COLO829 (cell line): ENCODE measurements at places on chromosomes 4 and X.
A peak's percentile ranks its signal among the peaks of the same experiment; 100 is the strongest.

DNA sequence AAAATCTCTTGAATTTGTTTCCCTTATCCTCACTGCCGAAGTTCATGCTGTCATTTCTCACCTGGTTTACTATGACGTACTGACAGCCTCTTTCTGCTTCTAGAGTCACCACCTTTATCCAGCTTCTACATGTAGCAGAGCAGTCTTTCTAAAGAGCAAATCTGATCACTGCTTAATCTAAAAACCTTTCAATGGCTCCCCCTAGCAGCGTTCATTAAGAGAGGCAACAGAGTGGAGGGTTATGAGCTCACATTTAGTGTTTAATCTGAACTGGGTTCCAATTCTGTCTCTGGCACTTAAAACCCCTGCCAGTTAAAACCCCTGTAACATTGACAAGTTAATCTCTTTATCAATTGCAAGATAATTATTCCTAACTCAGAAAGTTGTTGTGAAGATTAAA is 4.4 kb downstream of the RBPJ start:
- DNase-seq = no peak

DNA sequence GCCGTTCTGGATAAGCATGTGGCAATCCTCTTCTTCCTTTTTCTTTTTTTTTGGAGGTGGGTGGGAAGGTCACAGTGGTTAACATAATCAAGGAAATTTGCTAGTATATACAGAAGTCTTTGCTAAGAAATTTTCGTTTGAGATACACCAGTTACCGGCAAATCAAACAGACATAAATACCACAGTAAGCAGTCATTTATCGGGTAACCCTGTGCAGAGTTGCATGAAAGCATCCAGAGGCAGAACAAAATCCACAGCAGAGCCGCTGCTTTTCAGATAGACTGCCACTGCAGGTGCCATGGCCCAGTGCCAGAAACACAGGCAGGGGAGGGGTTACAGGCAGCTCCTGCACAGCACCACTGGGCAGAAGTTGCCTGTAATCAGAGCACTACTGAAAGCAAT is 179.1 kb upstream of the MAB21L2 start:
- DNase-seq = no peak

GRCh38 chrX:108420481-108420880 is 17.7 kb downstream of the COL4A6 start:
- DNase-seq = no peak

DNA sequence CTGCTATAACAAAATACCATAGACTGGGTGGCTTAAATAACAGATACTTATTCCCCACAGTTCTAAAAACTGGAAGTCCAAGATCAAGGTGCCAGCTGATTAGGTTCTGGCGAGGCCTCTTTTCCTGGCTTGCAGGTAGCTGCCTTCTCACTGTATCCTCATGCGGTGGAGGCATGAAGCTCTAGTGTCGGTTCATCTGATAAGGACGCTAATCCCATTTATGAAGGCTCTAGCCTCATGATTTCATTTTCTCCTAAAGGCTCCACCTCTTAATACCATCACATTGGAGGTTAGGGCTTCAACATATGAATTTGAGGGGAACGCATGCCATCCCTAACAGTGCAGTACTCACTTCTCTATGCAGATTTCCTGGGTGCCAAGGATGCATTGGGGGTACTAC is 57.9 kb upstream of the STIM2 start:
- no peak for DNase-seq

DNA sequence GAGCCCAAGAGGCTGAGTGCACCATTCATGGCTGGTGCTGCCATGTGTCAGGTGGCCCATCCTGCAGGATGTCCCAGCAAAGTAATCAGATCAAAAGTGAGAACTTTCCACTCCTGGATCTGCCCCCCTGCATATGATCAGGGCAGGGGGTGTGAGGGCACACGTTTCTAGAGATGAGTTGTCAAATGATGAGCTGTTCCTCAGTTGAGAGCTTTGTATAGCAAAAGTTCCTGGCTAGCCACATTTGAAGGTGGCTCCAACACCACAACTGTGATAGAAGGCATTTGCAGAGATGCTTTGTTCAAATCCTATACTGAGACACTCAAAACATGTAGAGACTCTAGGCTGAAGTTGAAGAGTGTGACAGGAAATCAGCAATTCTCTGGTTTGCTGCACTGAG is 501.8 kb downstream of the BCOR start:
- DNase-seq = no peak

- DNase-seq = no peak
These were observed 18.9 kb downstream of the PRDM8 start for GRCh38 chr4:80216100-80216761.

- DNase-seq = peak; percentile 25
These were observed 50.3 kb downstream of the MED28 start for GRCh38 chr4:17664755-17665154.

DNA sequence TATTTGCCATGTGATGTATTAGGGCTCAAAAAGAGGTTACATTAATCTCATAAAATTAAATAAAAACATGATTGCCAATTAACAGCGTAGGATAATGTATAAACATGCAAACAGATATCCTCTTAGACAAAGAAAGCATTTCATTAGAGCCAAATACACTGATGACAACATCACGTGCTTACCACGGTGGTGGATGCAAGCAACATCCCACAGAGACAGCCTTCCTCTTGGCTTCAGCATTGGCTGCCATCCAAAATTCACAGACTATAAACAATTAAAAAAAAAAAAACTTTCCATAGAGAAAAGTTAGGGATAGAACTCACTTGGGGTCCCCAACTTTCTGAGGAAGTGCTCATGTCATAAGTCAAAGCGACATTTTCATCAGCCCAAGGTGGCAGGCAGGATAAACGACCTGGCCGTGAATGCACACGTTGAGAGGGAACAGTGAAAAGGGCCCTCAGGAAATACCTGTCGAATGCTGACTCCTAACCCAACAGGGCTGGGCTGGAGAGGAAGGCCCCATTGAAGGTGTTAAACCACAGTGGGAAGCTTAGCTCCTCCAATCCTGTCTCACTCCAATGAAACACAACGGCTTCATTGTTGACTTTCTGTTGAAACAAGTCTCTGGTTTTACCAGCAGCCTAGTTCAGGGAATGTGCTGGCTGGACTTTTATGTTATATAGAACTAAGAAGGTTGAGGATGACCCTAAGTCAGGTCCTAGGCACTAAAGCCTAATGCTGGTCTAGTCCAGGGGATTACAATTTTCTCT is 48.4 kb downstream of the IDS start:
- DNase-seq = no peak

- no peak for DNase-seq
These were observed 336.8 kb upstream of the CLNK start for GRCh38 chr4:11021333-11021732.

DNA sequence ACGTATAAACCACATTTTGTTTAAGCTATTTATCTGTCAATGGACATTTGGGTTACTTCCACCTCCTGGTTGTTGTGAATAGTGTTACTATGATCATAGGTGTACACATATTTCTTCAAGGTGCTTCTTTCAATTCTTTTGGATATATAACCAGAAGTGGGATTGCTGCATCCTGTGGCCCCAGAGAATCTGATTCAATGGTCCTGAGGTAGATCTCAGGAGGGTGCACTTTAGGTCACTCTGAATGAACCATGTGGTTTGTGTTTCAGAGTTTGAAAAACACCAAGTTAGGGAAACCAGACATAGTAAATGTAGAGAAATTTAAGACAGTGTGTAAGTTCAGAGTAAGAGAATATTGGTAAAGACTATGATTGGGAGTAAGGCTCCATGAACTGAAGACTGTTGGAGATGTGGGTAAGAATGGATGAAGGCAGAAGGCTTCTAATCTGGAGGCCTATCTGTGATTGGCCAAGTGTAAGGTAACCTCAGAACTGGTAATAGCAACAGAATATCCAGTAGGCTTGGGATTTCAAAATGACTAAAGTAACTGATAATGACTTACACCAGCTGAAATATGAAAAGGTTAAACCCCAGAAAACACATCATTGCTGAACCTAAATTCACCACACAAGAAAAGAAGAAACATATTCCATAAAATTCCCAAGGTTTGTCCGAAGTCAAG is 236.9 kb downstream of the CAMK2D start:
- no peak for DNase-seq

DNA sequence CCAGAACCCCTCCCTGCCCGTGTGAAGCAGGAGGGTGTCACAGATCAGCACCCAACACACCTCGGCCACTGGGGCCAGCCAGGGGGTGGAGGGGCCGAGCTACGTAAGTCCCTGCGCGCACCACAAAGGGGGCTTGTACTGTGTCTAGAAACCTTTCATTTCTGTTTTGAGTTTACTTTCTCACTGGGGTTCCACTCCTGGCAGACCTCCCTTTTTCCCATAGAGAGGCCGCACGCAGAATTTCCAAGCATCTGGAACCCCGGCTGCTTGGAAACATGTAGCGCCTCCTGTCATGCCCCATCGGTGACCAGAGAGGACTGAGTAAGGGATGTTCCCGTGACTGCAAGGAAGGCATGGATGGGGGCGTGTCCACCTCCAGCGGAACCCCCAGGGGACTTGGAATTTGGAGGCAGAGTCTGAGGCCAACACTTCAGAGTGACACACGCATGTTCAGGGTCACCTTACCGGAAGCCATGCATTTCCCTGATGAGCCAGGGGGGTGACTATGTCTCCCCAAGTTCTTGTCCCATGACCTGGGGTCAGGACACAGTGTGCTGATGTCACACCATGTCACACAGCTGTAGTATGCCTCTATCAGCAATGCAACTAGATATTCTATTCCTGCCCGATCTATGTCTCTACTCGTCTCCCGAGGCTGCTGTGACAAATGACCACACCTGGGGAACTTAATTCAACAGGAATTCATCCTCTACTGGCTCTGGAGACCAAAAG is 105.3 kb downstream of the DHRSX start:
- no peak for DNase-seq

GRCh38 chr4:171169396-171169795 is 643.8 kb upstream of the GALNTL6 start:
- no peak for DNase-seq

DNA sequence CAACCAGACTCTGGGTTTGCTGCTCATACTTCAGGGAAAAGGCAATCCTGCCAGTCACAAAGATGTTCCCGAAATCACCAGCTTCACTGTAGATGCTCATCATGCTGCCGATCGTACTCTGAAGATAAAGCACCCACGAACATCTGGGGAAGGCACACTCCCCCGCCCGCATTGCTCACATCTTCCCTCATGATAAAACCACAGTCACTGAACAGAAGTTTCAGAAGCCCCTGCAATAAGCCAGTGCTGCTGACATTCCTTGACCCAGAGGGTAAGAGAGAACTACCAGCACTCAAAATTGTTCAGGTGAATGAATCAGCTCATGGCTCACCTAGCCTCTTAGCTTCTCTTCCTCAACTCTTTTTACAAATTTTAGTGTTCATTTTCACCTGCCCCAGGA is 43.1 kb downstream of the SRPX2 start:
- DNase-seq = no peak

- DNase-seq = no peak
These were observed 340.8 kb downstream of the PPP1R2C start for GRCh38 chrX:42437211-42437610.

GRCh38 chr4:84497504-84498202 is 1.4 kb downstream of the NKX6-1 start:
- no peak for DNase-seq

- no peak for DNase-seq
These were observed 330.0 kb downstream of the HNRNPD start for GRCh38 chr4:82043809-82044137.

DNA sequence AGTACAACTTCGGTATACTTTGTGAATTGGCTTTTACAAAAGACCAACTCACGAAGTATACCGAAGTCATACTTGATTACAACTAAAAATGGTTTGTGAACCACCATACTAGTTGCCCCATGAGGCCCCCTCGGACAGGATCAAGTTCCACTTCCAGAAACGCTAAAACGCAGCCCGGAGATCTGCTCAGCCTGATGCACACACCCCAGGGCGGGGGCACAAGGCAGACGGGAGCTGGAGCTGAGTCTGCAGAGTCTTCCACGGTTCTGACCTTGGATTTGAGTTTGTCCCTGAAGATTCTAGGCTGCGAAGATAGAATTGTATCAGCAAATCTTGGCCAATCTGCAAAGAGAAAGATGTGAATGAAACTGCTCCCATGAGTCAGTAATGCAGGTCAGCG is 118.1 kb downstream of the SORCS2 start:
- no peak for DNase-seq

GRCh38 chrX:55593756-55594257 is 29.4 kb upstream of the FOXR2 start:
- DNase-seq = no peak

GRCh38 chr4:169150806-169151205 is 120.0 kb downstream of the SH3RF1 start:
- no peak for DNase-seq

DNA sequence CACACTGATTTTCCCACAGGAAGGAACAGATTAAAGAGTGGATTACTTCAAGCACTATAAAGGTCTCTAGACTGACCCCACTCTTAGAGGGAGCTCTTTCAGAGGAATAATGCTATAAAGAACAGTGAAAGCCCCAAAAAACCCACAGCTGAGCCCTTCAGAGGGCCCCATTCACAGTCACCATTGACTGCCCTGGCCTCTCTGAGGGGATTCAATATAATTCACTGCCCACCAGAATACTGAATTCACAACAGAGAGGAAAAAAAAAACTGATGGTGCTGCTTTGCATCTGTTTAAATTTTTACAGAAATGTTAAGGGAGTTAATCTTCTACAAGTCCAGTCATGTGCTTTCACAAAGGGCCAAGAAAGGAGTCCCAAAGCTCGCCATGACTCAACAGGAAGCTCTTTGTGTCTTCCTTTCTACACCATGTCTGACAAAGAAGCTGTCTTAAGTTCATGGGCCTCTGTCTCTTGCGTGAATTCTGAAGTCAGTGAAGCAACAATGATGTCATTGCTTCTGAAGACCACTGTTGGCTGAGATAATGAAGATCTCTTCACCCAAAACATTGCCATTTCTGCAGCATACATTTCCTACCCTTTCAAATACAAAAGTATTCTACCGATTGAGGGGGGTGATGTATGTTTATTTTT is 174.9 kb downstream of the ADAMTS3 start:
- DNase-seq = peak; percentile 30

DNA sequence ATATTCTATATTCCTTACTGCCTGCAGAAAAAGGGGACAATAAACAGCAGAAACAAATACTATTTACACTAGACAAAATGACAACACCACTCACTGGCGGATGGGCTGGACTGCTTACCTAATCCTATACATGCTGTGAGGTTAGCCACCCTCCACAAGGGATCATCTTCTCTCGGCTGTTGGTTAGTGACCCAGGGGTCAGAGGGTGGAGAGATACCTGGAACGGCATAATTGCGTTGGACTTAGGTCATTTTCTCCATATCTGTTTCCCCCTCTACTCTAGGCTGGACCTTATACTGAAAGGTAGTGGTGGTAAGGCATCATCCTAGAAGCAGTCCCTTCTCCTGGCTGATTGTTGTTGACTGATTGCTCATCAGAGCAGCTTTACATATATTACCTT is 286.8 kb upstream of the UGT8 start:
- DNase-seq = no peak

- no peak for DNase-seq
These were observed 641.1 kb downstream of the MID1IP1 start for GRCh38 chrX:39442332-39442731.

DNA sequence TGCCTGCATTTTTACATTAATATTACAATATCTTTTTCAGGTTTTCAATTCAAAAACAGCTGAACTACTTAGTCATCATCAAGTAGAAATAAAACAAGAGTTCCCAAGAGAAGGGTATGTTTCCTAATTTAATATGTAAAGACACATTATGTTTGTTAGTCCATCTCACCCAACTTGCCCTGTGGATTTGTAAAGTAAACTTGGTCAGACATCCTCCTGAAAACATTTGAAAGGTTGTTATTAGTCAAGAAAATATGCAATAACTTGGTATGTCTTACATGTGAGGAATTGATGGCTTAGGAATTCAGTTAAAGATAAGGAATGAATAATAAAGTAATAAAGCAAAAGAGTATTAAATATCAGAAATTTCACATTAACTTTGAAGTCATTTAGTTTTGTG is 12.2 kb downstream of the GK start:
- DNase-seq = no peak
